RPMI8226 (cell line): ENCODE measurements at places on chromosomes 7 and 10.

DNA sequence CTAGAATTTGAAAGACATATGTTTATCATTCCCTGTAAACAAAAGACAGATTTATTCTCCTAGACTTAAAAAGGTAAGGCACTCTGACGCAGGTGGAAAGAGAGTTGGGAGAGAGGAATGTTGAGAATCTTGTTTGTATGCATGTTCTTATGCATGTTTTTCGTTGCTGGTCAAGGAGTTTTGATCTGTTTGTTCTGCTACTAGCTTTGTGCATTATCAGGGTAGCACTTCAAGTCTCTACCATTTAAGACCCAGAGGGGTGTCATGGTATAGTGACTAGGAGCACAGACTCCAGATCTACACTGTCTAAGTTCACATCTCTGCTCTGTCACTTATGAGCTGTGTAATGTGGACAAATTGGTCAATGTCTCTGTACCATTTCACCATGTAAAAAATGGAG is 200.2 kb upstream of the FZD1 start:
- DNase-seq, result no peak

DNA sequence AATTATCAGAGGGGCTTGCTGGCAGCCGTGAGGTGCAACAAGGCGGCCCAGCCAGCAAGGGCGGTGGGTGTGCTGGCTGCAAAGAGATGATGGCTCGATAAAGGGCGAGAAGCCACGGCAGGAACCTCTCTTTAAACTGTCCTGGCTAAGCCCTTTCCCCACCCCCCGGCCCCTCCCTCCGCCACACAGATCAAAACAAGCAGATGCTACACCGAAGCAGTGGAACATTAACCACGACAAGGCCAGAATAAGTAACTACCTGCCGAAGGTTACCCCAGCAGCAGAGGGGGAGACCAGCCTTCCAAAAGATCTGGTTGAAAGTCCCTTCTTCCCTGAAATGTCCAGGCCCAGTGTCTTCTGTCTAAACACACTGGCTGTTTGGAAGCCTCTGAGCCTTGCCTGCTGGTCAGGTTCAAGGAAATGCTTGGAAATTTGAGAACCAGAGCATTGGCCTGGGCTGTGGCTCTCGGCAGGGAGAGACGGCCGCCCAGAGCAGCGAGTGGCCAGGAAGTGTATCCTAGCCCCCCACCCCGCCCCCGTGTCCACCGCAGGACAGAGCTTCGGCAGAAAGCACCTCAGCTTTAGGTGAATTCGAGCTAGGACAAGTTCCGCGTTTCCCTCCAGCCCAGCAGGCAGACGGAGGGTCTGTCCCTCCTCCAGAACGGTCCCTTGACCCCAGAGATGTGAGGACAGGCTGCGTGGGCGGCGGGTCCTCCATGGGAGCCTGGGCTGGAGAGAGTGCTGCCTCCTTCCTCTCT is 2.1 kb downstream of the FAM20C start:
- no peak for DNase-seq

DNA sequence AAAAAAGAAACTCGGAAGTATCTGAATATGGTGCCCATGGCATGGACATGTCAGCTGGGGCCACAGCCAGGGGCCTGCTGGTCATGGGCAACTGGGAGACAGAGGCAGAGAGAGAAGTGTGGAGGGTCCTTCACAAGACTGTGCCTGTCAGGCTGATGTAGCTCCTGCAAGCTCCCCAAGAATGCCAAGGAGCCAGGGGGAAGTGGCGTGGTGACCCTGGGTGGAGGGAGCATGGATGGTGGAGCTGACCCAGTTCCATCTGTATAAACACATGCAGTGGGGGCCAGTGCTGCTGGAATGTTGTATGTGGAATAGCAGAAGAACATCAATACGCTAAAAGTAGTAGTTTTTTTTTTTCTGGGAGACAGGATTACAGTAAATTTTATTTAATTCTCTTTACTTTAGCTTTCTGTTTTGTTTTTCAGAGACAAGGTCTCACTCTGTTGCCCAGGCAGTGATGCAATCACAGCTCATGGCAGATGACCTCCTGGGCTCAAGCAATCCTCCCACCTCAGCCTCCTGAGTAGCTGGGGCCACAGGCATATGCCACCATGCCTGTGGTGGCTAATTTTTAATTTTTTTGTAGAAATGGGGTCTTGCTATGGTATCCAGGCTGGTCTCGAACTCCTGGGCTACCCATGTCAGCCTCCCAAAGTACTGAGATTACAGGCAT is 10.5 kb upstream of the ZMIZ2 start:
- no peak for DNase-seq

DNA sequence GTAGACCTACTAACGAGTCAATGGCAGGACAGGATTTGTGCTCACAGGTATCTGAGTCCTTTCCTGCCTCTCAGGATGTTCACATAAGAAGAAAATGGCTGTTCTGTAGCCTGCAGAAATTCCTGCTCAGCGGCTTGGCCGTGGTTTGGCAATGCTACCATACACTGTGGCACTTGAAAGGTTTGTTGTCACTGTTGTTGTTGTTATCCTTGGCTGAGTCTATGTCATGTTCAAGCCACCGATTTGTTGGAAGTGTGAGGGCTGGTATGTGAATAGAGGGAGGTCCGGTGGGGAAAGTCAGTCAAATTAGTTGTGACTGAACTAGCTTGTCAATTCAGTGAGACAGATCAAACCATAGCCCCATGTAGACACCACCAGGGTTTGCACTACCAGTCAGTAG is 199.9 kb downstream of the TRIL start:
- no peak for DNase-seq

GRCh38 chr10:2196272-2196671 is 458.9 kb upstream of the ADARB2 start:
- no peak for DNase-seq

- no peak for DNase-seq
Observed at GRCh38 chr7:100483722-100484672, at the start of gene NYAP1. NYAP1 (plus strand) TSS chr7:100483927; CDS start chr7:100485312, 1,385 bp downstream.

GRCh38 chr7:44379366-44380188 is 54.2 kb upstream of the CAMK2B start:
- DNase-seq, result no peak

DNA sequence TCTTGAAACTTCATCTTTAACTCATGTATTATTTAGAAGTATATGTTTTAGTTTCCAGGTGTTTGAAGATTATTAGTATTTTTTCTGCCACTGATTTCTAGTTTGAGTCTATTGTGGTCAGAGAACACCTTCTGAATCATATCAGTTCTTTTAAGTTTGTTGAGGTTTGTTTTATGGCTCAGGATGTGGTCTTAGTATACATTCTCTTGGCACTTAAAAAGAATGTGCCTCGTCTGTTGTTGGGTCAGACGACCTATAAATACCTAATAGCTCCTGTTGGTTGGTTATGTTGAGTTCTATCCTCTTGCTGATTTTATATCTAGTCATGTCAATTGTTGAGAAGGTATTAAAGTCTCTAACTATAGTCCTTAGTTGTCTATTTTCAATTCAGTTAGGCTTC is 15.9 kb downstream of the TDRD1 start:
- DNase-seq, result no peak

GRCh38 chr10:124886195-124886594 is 55.7 kb upstream of the ZRANB1 start:
- no peak for DNase-seq

GRCh38 chr10:25978771-25979170 is 44.7 kb downstream of the MYO3A start:
- no peak for DNase-seq

GRCh38 chr10:133134411-133135115 is 25.5 kb upstream of the KNDC1 start:
- DNase-seq, result no peak

GRCh38 chr7:47942132-47942531 is 6.1 kb downstream of the PKD1L1 start:
- no peak for DNase-seq

DNA sequence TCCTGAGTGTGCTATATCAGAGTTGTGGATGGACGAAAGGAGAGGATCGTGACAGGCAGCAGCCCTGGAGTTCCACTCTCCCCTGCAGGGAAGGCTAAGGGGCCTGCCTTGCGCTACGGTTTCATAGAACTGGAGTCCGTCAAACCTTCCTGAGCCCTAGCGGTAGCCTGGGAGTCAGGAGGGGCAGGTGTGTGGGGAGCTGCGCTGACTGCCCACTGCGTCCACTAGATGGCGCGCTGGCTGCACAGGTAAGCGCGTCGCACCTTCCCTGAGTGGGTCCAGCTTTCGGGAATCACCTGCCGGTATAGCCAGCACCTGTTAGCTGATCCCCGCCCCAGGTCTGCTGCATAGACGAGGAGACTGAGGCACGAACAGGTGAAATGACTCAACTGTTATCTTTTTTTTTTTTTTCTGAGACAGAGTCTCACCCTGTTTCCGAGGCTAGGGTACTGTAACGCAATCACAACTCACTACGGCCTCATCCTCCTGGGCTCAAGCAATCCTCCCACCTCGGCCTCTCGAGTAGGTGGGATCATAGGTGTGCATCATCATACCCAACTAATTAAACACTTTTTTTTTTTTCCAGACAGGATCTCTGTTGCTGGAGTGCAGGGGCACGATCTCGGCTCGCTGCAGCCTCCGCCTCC is 20.2 kb upstream of the BAIAP2L1 start:
- peak; percentile 91 for DNase-seq

DNA sequence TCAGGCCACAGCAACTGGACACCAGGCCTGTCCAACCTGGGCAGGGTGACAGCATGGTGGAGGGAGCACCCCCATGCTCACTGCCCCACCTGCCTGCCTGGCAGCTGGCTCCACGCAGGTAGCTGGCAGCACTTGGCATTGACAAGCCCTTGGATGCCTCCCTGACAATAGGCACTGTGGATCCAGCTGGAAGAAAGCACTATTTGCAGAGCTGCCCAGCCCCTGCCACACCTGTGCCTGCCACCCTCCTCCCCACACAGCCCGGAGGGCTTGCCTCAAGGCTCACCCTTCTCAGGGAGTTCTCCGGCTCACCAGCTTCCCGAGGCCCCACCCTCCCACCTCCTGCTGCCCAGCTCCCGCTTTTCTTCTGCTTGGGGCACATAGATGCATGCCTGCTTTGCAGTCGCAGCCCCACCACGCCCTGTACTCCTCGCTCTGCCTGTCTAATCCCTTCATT is 160.1 kb downstream of the NEURL1 start:
- no peak for DNase-seq

- peak; percentile 34 for DNase-seq
Observed at GRCh38 chr10:29392376-29393021, 103.6 kb downstream of the LYZL1 start.

- DNase-seq, result no peak
Observed at GRCh38 chr7:98930921-98931320, 52.6 kb downstream of the TRRAP start.

DNA sequence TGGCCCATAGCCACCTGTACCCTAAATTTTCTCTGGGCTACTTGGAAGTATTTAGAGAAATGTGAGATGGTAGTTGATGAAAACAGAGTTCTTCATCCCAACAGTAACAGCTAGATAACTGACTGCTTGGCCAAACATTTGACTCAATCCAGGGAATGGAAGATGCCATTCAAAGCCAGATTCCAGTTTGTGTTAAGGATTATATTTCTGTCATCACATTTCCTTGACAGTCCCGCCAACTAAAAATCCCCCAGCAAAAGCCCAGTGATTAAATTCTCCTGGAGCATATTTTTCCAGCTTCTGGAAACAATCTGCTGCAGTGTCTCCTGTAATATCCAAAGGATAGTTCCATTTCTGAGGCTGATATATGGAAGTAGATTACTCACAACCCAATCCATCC is 45.4 kb upstream of the PTN start:
- no peak for DNase-seq

DNA sequence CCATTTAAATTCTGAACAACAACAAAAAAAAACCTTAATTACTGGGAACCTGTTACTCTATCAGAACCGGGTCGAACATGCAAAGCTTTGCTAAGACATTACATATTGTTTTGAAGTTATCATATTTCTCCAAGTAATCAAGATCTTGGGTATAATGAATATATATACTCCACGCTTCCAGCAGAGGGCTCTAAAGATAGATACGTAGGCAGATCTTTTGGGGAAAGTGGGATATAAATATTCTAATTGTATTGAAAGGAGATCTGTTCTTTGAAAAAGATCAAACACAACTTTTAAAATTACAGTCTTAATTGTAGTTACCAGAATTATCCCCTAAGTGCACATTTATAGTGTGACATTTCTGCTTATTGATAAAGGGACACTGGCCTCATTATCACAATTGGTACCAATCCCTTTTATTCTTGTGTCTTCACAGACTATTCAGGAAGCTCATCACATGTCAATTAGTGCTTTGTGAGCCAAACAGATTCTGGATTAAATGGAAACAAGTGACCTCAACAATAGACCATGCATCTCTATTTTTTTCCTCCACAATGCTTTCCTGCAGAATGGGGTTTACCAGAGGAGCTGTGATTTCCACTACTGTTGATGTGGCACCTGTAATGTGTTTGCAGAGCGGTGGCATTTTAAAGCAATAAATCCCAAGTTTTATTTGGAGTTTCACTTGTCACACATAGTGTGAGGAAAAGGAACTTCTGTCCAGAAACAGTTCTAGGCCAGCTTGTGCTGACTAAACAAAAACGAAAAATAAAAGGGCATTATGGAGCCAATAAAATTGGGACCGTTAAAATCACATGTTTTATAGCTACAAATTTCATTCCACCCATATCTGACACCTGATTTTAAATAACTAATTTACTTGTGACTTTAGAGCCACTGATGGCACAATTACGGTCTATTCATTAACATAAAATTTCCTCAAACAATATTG is 122.4 kb downstream of the CTTNBP2 start:
- DNase-seq, result peak; percentile 39

GRCh38 chr7:93739424-93739823 is 151.1 kb downstream of the TFPI2 start:
- no peak for DNase-seq

- DNase-seq, result no peak
Observed at GRCh38 chr10:20596065-20596755, 300.9 kb downstream of the NEBL start.

DNA sequence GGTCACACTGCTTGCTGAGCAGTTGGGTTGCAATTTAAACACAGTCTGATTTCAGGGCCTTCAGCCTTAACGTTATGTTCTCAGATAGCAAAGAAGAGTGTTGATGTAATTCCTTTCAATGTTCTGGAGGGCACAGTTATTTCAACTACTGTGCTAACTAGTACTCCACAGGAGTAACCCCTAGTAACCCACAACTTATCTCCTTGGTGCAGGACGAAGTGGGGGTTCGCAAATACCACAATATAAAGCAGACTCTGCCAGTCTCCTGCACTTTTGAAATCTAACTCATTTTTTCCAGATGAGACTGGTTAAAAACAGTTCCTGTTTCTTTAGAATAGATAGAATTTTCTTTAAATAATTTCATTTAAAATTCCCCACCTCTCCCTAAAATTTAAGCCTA is 47.1 kb upstream of the NCAPG2 start:
- DNase-seq, result no peak

DNA sequence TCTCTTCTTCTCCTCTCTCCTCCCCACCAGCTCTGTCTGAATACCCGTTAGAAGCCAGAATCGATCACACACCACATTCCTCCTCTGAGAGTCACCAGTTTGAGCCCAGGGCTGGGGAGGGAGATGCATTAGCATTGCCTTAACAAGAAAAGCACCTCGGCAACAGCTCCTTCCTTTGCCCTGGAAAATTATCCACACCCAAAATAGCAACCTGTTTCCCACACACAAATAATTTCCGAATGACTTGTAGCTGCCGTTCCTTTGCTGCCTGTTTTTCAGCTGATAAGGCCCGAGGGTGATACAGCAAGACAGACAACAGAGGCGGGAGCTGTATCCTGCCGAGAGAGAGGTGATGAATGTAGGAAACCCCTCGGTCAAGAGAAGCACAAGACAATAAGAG is 91.3 kb downstream of the CPXM2 start:
- DNase-seq, result no peak
